Activated T-cell treated with anti-CD3 and anti-CD28 coated beads, Interleukin-2, amount 50 U/mL, for 72 hours (primary cell): ENCODE measurements at places on chromosomes 4 and X.

GRCh38 chr4:69888336-69888735, 28.4 kb upstream of the SULT1E1 start:
- no peak for DNase-seq

DNA sequence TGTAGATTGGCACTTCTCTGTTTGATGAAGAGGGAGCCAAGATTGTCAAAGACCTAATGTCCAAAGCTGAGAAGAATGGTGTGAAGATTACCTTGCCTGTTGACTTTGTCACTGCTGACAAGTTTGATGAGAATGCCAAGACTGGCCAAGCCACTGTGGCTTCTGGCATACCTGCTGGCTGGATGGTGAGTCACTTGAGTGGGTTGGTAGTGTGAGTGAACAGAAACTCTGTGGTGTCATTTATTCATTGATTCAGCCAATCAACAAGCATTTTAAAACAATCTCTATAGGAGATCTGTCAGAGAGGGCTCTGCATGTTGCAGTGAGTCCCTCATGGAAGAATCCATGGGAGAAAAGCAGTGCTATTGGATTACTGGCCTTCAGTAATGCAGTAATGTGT, 16.3 kb downstream of the TAF9B start:
- peak; percentile 31 for DNase-seq

- DNase-seq: no peak
Measured at GRCh38 chr4:184165291-184165690, 52.4 kb downstream of the ENPP6 start.

- DNase-seq: no peak
Measured at GRCh38 chr4:45741897-45742296, 382.0 kb downstream of the GABRG1 start.

DNA sequence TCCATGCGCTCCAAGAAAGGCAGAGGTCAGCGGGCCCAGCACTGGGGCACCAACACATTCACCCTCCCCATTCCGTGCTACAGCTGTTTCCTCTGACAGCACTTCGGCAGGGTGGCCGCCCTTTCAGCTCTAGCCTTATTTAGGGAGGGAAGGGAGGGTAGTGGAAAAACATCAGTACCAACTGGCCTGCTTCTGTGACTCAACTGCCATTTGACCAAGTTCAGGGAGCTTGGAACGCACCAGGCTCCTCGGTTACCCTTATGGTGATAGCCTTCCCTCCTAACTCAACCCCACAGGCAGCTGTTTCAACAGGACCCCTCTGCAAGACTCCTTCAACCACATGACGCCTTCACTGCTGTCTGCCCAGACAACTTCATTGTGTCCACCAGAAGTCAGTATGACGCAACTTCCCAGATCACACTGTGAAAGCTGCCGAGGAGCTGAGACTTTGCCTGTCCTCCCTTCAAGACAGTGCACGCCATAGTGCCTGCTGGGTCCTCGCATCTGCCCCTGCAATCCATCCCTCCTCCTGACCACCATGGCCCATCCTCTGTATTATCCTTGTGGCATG, 132.2 kb downstream of the AFAP1 start:
- DNase-seq: no peak

DNA sequence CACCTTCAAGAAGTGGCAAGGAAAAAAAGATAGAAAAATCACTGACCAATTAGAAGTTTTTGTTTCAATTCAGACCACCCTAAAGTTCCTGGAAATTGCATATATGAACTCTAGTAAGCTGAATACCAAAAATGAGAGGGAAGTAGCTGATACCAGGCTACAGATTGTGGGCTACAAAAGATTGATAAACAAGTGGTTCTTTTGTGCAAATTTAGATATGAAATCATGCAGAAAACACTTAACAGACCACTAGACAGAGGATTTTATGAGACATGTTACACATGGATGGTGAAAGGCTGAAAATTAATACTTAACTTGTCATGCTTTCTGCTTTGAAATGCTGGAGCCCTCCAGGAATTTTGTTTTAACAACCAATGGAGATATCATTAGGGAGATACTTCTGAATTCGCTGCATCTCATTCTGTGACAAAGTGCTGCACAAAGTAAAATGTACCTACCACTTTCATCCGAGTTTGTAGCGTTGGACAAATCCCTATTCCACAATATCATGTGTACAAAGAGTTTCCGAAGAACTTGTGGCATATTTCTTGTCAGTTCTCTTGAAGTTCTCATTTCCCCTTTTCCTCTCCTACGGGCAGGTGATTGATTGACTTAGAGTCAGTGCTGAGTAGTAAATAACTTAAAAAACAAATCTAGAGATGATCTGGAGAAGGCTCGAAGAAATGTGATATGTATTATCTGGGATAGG, 235.0 kb downstream of the PALLD start:
- DNase-seq: no peak

- DNase-seq: no peak
Measured at GRCh38 chr4:26856906-26857277, 3.7 kb upstream of the STIM2 start.

- no peak for DNase-seq
Measured at GRCh38 chrX:133362538-133362937, 52.8 kb downstream of the GPC4 start.

GRCh38 chrX:68989865-68990606, 161.2 kb downstream of the EFNB1 start:
- DNase-seq: no peak

DNA sequence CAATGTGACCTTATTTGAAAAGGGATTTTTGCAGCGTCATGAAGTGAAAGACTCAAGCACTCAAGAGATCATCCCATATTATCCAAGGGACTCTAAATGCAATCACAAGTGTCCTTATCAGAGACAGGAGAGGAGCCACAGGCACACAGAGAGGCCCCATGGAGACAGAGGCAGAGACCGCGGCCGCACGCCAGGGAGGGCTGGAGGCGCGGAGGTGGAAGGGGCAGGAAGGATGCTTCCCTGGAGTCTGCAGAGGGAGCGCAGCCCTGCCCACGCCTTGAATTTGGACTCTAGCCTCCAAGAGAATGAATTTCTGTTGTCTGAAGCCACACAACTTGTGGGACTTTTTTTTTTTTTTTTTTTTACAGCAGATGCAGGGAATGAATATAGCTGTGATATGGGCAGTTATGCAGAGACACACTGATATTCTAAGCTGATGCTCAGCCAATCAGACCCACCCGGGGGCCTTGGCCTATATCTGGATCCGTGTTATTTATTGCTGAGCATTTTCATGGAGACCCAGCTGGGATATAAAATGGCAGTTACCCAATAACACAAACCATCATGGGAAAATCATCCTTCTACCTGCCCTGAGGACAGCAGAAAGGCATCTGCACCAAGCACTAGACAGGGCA, 244.8 kb upstream of the PSAPL1 start:
- DNase-seq: no peak

GRCh38 chrX:45619290-45619689, 418.6 kb upstream of the DIPK2B start:
- no peak for DNase-seq

GRCh38 chr4:87014284-87014782, 79.5 kb downstream of the AFF1 start:
- DNase-seq: no peak

DNA sequence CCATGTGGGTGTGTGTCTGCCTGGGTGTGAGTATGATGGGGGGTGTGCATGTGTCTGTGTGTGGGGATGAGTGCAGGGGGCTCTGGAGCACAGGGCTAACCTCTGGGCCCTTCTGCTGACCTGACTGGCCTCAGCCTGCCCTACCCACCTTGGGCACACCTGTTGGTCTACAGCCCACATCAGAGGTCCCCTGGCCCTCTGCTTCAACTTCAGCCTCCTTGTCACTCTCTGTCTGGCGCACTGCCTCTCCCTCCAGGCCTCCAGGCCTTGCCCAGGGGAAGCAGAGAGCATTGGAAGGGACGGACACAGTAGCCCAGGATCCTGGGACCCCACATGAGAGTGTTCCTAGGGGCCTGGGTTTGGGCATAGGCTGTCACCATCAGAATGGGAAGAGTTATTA, 115.4 kb downstream of the EFNB1 start:
- no peak for DNase-seq

GRCh38 chr4:54440394-54441136, 211.5 kb downstream of the PDGFRA start:
- DNase-seq: no peak

DNA sequence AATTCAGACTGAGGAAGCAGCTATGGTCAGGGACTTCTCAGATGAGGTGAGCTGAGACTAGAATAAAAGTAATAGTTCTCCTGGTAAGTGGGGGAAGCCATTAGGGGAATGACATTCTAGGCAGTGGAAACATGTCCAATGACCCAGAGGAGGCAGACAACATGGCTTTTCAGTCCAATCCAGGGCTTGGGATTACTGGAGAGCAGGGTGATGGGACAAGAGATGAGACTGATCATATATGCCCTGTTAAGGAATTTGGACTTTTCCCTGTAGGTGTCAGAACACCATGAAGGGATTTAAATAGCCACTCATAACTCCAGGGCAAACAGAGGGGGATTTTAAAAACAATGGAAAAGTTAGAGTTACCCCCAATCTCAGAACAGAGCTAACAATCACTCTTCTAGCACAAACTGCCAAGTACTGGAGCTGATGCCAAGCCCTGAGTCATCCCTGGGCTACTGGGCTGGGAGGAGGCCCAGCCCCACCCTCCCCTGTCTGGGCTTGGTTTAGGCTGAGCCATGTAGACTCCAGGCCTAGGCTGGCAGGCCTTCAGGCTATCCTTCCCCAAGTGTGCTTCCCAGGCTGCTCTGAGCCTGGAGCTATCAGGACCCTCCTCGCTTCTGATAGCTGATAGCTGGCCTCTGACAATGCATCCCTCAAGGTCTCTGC, 22.7 kb upstream of the MSN start:
- DNase-seq: no peak

DNA sequence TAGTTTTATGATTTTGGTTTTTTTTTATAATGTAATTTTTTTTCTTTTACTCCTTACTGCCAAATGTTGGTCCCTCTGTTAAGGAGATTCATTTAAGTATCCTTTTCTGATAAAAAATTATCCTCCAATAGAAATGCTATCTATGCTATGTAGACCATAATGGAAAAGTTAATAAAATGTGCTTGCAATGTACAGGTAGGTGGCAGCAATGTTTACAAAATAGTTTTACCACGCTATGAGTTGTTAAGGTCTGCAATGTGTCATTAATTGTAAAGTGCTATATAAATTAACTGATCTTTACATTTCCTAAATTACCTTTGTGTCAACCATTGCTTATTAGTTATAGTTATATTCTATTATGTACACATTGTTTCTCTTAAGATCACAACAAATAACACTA, 3.8 kb upstream of the CENPC start:
- no peak for DNase-seq

DNA sequence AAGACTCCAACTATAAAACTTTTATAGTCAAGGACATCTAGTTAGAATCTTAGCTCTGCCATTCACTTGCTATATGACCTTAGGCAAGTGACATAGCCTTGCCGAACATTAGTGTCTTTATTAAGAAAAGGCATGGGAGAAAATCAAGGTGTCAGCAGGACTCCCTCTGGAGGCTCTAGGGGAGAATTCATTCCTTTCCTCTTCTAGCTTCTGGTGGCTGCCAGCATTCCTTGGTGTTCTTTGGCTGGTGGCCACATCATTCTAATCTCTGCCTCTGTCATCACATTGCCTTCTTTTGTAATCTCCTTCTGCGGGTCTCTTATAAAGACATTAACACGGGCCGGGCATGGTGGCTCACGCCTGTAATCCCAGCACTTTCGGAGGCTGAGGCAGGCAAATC, 99.8 kb downstream of the PPP1R2C start:
- no peak for DNase-seq

DNA sequence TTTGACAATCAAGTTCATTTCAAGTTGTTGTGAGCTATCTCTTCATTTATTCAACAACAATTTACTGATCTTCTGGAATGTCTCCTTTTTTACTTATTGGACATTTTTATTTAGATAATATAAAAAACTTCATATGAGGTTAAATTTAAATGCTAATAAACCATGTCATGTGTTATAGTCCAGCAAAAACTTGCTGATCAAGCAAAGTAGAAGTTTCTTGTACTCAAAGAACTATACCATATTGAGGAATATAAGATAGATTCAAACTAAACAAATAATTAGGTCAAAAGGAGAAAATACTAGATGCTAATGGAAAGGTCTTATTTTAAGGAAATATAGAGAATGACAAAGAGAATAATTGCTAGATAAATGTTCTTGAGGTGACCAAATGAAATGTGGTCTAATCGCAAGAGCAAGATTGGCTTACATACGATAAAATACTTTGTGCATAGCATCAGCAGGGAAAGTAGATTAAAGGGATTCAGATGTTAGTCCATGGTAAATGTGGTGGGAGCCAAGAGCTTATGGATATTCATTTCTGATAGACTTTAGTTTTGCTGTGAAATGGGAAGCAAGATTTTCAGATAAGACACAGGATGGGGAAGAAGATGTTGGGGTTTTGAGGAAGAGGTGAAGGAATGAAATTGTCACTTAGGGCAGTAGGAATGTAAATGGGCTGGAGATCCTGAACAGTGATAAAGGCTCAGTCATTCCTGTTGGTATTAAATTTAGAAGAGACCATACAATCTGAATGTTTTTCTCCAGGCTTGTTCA, 229.5 kb downstream of the MAPK10 start:
- no peak for DNase-seq

DNA sequence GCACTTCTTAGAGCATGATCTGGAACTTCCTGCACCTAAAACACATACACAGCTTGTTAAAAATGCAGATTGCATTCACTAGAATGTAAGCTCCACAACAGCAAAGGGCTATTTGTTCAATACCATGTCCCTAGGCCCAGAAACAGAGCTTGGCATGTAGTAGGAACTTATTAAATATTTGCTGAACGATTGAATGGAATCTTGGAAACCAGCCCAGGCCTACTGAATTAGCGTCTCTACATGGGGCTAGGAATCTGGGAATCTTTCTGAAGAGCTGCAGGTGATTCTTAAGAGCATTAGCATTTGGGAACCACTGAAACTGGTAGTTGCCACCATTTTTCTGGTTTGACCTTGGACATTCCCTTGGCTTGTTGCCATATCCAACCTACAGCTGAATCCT, 234.1 kb downstream of the STIM2 start:
- no peak for DNase-seq

GRCh38 chrX:109378281-109378680, 103.6 kb downstream of the GUCY2F start:
- no peak for DNase-seq

DNA sequence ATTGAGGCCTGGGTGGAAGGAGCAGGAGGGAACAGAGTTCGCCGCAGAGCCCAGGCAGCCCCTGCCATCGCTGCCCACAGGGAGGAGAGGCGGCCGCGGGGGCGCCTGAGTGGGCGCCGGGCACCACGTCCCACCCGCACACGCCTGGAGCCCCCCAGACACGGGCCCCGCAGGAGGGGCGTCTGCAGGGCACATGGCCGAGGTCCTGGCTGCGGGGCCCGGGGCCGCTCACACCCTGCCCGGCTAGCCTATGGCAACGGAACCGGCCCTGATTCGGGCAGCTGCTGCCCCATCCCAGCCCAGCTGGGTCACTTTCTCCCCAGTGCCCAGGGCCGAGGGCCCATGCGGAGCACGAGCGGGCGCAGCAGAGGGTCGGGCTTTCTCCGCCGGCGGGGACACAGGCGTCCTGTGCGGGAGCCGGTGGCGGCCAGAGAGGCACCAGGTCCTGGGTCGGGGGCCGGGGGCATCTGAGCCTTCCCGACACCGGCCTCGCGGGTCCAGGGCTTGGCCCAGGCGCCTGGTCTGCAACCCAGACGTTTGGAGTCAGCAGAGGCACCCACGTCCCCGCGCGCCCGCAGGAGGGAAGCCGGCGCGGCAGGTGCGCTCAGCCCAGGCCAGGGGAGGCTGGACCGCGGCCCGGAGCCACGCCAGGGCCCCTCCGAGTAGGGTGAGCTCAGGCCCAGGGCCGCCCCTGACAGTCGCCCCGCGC, 91.2 kb downstream of the FAM53A start:
- no peak for DNase-seq
